SW 1271 (cell line): ENCODE measurements at places on chromosomes 3 and 15.

GRCh38 chr3:49296781-49297411, 19.9 kb upstream of the C3orf62 start:
- no peak for DNase-seq

- DNase-seq, result no peak
Observed at GRCh38 chr15:92158426-92158825, 235.3 kb upstream of the ST8SIA2 start.

DNA sequence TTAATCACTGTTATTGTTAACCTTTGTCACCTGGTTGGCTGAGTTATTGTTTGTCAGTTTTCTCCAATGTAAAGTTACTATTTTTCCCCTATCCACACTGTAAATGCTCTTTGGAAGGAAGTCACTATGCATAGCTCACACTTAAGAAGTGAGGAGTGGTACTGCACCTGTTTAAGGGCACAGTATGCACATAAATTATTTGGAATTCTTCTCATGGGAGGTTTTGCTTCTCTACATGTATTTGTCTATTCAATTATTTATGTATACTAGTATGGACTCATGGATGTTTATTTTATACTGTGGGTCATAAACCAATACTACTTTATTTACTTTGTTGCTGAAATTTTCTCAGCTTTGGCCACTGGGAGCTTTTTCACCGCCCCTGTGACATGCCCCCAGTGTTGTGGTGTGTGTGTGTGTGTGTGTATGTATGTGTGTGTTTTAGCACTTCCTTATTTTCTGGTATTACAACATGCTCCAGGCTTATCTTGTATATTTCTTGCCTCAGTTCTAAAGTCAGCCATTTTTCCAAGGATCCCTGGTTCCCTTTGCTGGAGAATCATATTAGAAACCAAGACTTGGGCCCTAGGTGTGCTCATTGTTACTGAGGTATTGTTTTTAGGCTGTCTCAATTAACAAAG, 290.5 kb downstream of the KBTBD8 start:
- no peak for DNase-seq

DNA sequence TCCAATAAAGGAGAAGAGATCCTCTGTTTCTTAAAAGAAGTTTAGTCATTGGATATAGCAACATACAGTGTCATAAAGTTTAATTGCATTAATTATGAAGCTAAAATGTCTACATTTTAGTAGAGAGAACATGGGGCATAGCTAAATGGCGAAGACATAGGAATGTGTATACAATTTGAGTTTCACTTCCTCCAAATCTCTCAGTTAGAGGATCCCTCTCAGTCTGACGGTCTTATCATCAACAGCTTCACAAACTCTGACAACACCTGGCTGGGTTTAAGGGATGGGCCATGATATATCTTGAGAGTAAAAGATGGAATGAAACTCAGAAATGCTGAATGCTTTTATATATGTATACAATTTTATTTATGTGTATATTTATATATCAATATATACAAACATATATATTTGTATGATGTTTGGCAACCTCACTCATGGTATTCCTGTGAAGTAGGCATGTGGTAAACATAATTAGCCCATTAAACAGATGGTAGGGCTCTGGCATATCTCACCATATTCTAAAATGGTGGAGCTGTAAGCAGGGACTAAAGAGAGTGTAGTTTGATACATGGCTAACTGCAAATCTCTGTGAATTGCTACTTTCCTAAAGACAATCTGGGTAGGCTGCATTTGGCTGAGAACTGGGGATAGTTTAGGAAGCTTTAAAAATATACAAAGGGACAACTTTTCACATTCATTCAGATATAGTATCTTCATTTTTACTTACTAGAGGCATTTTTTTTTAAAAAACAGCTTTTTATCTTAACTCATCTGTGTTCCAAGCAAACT, 111.6 kb downstream of the TIGIT start:
- no peak for DNase-seq

DNA sequence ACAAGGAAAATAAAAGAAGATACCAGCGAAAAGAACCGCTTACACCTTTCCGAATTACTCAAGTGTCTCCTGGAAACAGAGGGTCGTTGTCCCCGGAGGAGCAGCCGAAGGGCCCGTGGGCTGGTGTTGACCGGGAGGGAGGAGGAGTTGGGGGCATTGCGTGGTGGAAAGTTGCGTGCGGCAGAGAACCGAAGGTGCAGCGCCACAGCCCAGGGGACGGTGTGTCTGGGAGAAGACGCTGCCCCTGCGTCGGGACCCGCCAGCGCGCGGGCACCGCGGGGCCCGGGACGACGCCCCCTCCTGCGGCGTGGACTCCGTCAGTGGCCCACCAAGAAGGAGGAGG, 325 bp downstream of the ALCAM start:
- DNase-seq, result no peak

- no peak for DNase-seq
Observed at GRCh38 chr15:63441266-63441665, 59.6 kb upstream of the CA12 start.

- no peak for DNase-seq
Observed at GRCh38 chr15:31390777-31391486, 64.3 kb downstream of the KLF13 start.

DNA sequence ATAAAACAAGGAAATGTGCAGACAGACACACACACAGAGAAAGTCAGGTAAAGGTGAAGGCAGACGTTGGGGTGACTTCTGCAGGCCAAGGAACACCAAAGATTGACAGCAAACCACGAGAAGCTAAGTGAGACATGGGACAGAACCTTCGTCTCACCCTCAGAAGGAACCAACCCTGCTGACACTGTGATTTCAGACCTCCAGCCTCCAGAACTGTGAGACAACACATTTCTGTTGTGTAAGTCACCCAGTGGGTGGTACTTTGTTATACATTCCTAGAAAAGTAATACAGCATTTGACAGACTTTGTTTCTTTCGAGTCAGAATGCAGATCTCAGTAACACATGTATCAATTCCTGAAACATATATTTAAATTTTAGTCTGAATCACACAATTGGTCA, 7.1 kb downstream of the WDR72 start:
- DNase-seq, result no peak

DNA sequence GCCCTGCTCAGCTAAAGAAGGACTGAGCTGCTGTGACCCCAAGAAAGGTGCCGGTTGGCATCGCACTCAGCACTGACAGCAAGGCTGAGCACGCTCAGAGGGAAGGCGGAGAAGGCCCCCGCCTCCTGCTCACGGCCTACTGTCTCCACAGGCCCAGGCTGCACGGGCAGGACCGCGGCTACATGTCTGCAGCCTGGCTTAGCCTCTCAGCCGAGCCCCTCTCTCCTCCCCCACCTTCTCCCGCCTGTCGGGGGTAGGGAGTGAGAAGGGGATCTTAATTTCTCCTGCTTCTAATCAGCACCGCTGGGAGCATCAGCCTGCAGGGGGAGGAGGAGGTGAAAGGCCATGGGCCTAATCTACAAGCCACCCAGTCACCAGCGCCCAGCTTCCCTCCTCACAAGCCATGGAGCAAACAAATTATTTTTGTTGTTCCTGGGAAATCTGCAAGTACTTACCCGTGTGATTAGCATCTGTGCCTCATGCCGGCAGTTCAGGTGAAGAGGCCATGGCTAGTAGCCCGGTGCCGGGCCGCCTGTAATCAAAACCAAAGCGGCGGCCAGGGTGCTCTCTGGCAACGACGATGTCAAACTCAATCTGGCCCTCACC, 68.1 kb downstream of the EPHB3 start:
- DNase-seq, result no peak

DNA sequence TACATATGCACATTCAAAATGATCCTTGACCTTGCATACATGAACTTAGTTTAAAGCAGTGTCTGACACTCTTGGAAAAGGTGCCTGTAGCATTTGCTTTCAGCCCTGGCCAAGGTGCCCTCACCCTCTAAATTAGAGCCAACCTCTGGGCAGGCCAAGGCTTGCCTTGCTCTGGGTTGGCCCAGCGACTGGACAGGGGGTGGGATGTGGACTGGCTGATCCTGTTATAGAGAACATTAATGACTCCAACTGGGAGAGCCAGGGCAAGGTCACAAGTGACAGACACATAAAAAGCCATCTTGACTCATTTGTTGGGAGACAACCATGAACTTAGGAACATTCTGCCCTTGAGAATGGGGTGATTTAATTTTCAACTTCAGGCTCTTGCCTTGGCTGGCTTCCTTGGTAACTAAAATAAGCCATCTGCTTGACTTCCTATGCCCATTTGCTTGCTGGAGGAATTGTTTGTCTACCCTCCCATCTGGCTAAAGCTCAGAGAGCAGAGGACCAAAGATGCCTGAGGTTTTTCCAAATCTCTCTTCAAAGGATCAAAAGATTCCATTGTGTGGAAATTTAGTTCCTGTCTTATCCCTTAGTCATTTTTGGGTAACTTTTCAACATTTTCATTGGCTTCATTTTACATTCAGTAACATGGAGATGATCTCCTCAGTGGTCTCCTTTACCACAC, 403.7 kb downstream of the SOX2 start:
- DNase-seq, result no peak

- DNase-seq, result no peak
Observed at GRCh38 chr15:89785774-89786140, 9.6 kb downstream of the MESP2 start.

DNA sequence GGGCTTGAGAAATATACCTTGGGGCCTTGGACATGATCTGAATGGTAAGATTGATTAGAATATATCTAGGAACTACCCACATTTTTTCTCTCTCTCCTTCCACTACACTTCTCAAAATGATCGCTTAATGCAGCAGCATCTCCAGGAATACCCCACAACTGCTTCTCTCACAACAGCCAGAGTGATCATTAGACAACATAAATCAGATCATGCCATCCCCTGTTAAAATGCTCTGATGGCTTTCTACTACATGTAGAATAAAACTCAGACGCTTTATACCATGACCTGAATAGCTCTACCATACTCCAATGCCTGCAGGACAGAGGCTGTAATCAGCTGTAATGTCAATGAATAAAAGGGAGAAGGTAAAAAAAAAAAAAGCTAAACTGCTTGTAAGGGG, 451.4 kb downstream of the MECOM start:
- DNase-seq, result no peak

- no peak for DNase-seq
Observed at GRCh38 chr15:99511866-99512661, 53.7 kb upstream of the MEF2A start.

DNA sequence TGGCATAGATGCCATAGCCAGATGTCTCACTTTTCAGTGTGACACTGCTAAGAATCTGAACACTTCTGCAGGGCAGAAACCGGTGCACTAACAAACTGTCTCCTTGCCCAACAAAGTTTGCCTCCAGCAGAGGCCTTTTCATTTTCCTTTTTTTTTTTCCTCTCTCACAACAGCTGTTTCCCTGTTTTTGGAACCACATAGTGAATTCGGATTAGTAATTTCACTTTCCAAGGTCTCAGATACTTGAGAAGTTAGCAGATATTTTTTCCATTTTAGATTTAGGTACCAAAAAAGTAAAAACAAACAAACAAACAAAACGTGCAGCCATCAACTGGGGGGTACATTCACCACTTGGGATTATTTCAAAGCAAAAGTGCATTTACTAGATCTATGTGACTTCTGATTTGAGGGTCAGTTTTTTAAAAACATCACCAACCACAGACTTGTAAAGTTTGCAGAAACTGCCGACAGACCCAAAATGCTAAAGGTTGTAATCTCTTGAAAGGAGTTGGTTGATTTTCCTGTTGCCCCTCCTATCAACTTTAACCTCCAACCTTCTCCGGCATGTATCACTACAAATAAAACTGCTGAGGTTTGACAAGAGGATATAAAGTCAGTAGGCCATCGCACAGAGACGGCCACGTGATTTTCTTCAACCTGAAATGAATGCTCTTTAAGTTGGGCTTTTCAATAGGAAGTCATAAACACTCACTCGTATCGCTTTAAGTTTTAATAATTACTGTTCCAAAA, 169.1 kb downstream of the CDIN1 start:
- no peak for DNase-seq

GRCh38 chr15:44035781-44036699, 159.0 kb downstream of the FRMD5 start:
- DNase-seq, result no peak

DNA sequence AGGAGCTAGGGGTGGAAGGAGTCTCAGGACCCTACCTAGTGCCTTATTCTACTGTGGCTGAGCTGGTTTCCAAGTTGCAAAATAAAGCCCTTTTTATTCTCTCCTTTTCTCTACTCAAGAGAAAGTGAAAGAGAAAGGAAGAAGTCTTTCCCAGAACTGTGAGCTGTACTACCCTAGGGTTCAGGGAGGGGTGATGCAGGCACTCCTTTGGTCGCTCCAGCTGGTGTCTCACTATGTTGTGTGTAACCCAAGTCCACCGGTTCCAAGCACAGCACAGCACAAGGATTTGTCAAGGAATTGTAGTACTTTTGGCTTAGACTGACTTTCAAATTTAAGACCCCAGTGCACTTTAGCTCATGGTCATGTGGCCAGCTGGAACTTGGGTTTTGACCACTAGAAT, 1721.7 kb downstream of the OTOL1 start:
- DNase-seq, result no peak

GRCh38 chr3:24270744-24271143, 223.9 kb downstream of the THRB start:
- no peak for DNase-seq

GRCh38 chr15:76311100-76311953, at the start of gene ETFA:
ETFA (minus strand) TSS chr15:76311469; CDS start chr15:76311388, 81 bp downstream.
- DNase-seq, result peak; percentile 95

- DNase-seq, result no peak
Observed at GRCh38 chr15:81492969-81493645, 119.1 kb upstream of the TMC3 start.

GRCh38 chr3:70620367-70620766, 307.9 kb upstream of the MDFIC2 start:
- no peak for DNase-seq

GRCh38 chr3:130850044-130850797, 43.7 kb upstream of the ATP2C1 start:
- no peak for DNase-seq

GRCh38 chr3:70861234-70861633, 548.8 kb upstream of the MDFIC2 start:
- no peak for DNase-seq

DNA sequence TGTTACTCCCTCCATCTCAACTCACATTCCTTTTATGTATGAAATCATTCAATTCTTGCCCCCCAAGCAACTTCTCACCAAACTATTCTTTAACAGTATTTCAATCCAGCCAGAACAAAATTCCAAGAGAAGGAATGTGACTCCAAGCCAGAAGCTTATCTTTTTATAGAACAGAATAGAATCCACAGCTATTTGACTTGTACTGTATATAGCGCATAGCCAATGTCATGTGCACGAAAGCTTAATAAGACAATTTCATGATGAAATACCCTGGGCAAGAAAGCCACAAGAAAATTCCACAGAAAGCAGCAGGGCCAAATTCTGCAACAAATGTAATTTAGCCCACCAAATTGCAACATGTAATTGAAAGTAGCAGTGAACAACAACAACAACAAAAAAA, 127.6 kb upstream of the UBE2E2 start:
- DNase-seq, result no peak
